ENCODE measurements at places on chromosomes 1 and 21.

GRCh38 chr1:95171270-95172245 lies 54.4 kb downstream of the TLCD4 start:
- no peak for DNase-seq

- DNase-seq, result no peak
Measured at GRCh38 chr21:45168522-45168921, 94.1 kb downstream of the ADARB1 start.

DNA sequence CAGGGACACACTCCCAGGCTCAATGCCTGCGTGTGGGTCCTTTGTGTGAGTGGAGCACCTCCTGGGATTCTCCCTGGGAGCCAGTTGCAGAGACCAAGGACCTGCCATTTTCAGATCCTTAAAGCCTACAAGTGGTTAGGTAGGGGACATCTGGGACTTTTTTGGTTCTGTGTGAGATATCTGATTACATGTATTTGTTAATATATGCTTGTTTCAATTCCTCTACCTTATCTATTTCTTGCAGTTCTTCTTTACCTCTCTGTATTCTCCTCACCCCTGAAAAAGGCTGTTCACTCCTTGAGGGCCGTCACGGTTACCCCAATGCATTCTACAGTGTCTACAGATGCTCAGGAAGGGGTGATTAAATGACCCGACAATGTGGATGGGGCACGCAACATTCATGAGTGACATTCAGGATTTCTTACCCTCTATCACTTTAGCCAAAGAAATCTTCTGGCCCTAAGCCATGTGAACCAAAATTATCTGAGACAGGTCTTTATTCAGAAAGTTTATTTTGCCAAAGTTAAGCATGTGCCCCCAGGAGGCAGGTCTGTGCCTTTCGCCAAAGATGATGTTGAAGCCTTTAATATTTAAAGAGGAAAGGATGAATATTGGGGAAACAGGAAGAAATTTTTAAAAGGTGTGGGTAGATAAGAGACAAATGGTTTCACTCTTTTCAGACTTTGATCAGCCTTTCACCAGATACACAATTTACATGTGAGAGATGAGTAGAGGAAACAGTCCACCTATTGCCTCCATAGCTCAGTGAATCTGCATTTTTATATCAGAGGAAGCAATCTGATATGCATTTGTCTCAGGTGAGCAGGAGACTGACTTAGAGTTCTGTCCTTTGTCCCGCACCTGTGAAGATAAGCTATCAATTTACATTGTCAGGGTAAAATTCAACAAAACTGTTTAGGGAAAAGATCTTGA lies 44.6 kb upstream of the MPZL1 start:
- DNase-seq, result no peak

- DNase-seq, result no peak
Measured at GRCh38 chr1:218813237-218813636, 360.4 kb upstream of the LYPLAL1 start.

- DNase-seq, result no peak
Measured at GRCh38 chr21:34223376-34223775, 140.4 kb upstream of the KCNE2 start.

Measured in activated CD4-positive, alpha-beta T cell treated with anti-CD3 and anti-CD28 coated beads for 24 hours (primary cell).